ENCODE measurements at places on chromosomes 2 and 18.

GRCh38 chr2:67346718-67347407 lies 50.3 kb upstream of the ETAA1 start:
- DNase-seq = peak; percentile 26

DNA sequence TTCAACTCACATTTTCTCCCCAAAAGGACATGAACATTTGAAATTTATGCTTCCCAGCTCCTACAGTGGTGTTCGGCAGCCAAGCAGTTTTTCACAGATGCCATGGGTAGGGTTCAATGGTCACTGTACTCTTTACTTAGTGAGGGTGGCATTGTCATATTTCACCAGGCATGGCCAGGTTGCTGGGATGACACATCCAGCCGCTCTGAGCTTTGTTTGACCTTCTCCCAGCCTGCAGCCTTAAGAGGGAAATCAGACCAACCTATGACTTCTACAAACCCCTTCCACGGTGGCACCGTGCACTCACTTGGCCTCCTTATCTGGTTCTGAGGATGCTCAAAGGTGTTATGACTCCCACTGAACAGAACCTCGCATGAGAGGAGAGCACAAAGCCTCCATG lies 108.4 kb upstream of the SH3BP4 start:
- no peak for DNase-seq

DNA sequence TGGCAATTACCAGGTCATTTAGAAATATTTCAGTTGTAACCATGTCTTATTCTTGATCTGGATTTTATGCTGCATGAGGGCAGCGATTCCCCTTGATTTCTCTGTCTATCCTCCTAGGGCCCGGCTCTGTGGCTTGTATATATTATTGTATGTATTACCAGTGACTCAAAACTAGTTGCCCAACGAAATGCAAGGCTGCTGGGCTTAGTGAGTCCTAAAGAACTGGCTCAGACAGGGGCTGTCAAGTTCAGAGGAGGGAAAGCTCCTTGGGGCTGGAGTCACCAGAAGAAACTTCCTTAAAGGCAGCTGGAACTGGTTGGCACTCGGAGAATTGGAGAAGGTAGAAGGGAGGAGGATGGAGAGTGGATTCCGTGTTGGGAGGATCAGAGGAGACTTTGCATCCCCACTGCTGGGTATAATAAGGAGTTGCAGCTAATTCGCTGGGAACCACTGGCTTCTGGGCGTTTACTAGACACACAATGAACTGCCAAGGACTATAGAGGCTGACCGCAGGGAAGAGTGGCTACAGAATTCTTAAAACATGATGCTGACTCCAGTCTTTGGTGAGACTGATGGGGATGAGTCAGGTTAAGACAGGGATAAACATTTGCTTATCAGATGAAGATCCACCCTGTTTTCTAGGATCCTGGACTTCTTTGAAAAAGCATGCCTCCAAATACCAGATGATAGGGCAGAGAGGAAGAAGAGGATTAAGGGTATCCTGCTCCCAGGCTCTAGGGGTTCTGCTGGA lies 104.3 kb downstream of the PRKCE start:
- peak; percentile 95 for DNase-seq

DNA sequence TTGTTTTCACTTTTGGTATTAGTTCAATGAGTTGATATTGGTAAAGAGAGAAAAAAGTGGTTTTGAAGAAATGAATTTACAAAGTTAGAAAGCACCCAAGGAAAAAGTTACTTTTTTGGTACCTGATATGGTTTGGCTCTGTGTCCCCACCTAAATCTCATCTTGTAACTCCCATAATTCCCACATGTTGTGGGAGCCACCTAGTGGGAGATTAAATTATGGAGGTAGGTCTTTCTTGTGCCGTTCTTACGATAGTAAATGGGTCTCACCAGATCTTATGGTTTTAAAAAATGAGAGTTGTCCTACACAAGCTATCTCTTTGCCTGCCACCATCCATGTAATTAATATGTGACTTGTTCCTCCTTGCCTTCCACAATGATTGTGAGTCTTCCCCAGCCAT lies 965.6 kb upstream of the NRXN1 start:
- DNase-seq = no peak

- DNase-seq = peak; percentile 43
These were observed 153.4 kb downstream of the GPD2 start for GRCh38 chr2:156589381-156590079.

- no peak for DNase-seq
These were observed 16.3 kb upstream of the CCDC68 start for GRCh38 chr18:54975598-54975997.

GRCh38 chr2:228401065-228401912 lies 219.8 kb upstream of the SPHKAP start:
- DNase-seq = no peak

- DNase-seq = no peak
These were observed 706.0 kb upstream of the RAB6C start for GRCh38 chr2:129273266-129274037.

DNA sequence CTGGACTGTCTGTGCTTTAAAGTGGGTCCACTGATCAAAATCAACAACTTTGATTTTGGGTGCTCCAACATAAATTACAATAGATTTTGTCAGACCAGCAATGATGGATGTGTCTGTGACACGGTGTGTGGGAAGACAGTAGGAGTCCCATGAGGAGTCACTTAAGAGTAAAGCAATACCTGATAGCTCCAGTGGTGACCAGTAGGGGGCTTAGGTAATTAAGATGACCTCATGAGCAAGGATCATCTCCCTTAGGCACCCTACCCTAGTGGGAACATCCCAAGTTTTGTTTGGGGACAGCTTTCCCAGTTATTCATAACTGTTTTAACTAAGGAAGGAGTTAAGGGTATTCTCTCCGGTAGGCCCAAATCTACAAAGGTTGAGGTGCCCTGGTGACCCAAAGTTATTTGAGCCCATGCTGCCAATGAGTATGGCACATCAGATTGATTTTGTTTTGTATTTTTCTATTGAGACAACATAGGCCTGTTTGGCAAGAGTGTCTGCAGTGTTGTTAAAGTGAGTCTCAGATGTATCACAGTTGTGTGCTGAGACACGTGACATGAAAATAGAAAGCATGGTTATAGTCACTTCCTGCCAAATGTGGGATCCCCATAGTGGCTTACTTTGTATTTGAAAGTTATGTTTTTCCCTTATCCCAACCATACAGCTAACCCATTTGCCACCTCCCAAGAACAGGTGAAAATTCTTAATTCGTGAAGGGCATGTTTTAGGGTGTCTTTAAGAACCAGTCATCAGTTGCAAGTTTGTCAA lies 1337.6 kb upstream of the SLC39A10 start:
- DNase-seq = no peak

GRCh38 chr2:238897911-238898311 lies 50.0 kb downstream of the TWIST2 start:
- no peak for DNase-seq

DNA sequence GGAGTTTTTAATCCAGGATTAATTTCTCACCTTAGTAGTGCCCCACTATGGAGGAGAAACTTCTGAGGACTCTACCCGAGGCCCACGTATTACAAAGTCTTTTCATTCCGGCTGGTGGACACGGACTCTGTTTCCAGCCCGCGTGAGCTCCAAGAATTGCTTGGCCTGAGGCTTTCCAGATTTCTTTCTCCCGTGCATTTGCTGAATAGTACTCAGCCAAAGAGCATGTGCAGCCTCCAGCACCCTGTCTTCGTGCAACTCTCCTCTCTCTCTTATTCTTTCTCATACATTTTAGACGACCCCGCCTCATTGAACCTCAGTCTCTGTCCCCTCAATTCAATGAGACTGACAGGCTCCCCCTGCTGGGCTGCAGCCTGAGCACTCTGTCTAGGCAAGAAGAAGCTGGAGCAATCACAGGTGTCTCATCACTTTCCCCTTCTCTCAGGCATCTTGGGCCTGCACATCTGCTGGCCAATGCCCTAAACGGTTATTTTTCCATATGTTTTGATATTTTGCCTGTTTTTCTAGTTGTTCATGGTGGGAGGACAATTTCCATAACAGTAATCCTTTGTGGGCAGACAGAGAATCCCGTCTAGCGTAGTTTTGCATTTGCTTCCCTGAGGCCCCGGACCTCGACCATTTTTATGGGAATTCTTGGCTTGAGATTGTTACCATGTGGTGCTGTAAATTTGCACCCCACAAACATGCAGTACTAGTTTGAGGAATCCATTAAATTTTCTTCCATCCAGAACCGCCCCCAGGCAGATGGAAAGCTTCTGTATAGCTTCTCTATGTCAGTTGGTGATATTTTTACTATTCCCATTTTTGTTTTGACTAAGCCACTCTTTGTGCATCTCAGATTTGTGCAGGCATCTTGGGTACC lies 50.1 kb upstream of the LPIN2 start:
- DNase-seq = peak; percentile 47

DNA sequence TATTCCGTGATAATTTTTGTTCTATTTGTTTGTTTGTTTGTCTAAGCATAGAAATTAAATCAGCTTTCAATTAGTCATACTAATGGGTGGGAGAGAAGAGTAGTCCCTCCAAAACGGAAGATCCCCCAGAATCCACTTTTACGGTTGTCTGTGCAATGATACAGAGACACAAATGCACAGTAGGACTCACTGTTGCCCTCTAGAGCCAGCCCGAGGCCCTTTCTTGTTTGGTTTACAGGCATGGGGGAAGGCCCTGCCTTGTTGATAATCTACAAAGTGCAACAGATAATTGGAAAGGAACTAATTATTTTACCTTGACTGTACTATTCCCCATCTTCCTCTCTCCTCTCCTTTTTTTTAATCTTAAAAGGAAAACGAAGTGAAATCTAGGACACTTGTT lies 121.1 kb downstream of the ACOXL start:
- DNase-seq = peak; percentile 21

GRCh38 chr2:137659616-137660015 lies 304.7 kb upstream of the HNMT start:
- DNase-seq = peak; percentile 2

GRCh38 chr2:15031745-15032240 lies 399.3 kb downstream of the LRATD1 start:
- DNase-seq = no peak

DNA sequence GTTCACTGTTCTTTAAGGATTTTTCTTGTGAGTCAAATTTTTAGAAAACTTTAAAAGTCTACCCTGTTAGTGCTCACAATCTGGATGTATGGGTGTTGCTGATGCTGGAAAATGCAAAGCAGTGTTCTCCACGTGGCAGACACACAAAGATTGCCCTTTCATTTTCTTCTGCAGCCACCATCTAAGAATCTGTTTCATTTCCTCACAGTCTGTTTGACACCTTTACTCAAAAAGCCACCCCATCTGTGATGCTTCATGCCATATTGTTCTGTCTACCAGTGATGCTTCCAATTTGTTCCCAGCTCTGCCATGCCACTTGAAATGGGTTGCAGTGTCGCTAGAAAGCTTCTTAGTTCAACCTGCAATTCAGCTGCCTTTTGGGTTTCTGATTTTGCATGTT lies 464.2 kb upstream of the UBE2E3 start:
- no peak for DNase-seq

GRCh38 chr2:212923393-212923792 lies 228.0 kb downstream of the IKZF2 start:
- no peak for DNase-seq

DNA sequence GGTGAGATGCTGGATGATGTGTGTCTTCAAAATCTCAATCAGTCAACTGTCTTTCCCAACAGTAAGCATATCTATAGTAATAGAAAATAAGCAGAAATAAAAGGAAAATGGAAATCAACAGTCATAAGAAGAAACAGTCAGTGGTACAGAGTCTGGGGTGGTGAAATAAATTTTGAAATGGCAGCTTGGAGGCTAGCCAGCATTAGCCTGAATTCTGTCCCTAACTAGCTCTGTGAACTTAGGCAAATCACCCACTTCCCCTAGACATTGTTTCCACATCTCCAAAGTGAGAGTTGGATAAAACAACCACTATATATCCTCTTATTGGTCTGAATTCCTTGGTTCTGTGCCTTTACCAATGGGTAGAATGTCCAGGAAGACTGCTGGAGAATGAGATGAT lies 189.7 kb upstream of the REV1 start:
- DNase-seq = no peak

GRCh38 chr18:41145516-41145915 lies 809.5 kb upstream of the PIK3C3 start:
- DNase-seq = no peak

DNA sequence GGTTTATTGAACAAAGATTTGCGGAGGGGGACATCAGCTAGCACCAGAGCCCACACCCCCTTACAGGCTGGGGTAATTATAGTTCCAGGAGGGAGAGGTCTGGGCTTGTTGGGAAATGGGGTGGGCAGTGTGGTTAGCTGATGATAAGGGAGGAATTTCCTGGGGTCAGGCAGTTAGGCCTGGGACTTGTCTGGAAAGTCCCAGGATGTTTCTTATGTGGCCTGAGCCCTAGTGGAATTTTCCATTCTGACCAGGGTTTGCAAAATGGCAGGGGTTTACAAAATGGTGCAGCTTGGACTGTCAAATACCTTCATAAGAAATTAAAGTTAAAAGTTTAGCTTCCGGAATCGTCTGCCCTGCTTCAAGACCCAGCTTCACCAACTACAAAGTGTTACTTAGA lies 199.1 kb downstream of the FBXO15 start:
- peak; percentile 42 for DNase-seq

GRCh38 chr2:237472909-237473877 lies 13.9 kb upstream of the MLPH start:
- DNase-seq = no peak

DNA sequence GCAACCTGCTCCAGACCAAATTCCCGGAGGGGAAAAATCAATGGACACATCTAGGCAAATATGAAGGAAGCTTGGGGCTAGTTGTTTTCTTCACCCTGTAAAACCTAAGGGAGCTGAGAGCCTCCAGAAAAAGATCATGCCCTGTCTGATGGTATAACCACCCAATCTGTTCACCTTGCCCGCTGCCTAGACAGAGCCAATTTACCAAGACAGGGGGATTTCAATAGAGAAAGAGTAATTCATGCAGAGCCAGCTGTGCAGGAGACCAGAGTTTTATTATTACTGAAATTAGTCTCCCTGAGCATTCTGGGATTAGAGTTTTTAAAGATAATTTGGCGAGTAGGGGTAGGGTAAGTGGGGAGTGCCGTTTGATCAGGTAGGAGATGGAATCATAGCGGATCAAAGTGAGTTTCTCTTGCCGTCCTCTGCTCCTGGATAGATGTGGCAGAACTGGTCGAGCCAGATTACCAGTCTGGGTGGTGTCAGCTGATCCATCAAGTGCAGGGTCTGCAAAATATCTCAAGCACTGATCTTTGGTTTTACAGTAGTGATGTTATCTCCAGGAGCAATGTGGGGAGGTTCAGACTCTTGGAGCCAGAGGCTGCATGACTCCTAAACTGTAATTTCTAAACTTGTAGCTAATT lies 35.1 kb upstream of the B4GALT6 start:
- no peak for DNase-seq

GRCh38 chr2:80568011-80568410 lies 263.5 kb upstream of the LRRTM1 start:
- DNase-seq = no peak

GRCh38 chr2:65562890-65563289 lies 130.5 kb upstream of the SPRED2 start:
- DNase-seq = no peak

- DNase-seq = no peak
These were observed 88.4 kb downstream of the MEP1B start for GRCh38 chr18:32278177-32278799.

GRCh38 chr2:2743164-2743571 lies 412.1 kb upstream of the MYT1L start:
- no peak for DNase-seq
